ENCODE measurements at places on chromosomes 5 and 9.

DNA sequence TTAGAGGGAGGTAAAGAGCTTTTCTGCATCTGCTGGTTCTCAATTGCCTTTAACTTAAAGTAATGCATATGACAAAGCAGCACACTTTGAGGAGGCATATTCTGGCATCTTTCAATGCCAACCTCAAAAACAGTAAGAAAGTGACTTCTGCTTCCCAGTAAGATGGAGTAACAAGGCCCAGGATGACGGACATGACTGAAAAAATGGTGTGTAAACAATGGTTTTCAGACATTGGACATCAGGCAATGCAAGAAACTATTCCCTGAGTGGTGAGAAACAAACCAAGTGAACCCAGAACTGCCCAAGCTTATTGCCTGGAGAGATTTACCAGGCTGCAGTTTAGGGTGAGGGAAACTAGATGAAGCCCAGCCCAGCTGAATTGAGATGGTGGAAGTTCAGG is 39.8 kb upstream of the TTC39B start:
- DNase-seq: no peak

GRCh38 chr5:318341-318897 is 3.1 kb upstream of the AHRR start:
- peak; percentile 42 for DNase-seq

GRCh38 chr5:128318691-128319090 is 219.4 kb downstream of the FBN2 start:
- DNase-seq: no peak

DNA sequence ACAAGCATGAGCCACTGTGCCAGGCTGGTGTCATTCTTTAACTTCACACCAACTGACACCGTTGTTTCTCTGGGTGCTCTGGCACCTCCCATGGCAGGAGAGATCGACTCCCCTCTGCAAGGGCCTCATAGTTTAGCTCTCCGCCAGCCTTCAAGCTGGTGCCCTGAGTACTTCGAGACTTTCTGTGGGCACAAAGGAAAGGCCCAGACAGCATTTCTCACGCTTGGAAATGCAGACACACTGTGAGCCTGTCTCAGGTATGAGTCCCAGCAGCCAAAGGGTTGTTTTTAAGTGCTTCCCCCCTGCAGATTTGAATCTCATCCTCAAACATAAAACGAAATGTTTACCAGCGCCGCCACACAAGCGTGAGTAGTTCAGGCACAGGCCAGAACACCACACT is 11.1 kb upstream of the TCF7 start:
- no peak for DNase-seq

- no peak for DNase-seq
Observed at GRCh38 chr9:101912698-101913097, 174.3 kb upstream of the GRIN3A start.

GRCh38 chr5:158816011-158816696 is 283.6 kb downstream of the EBF1 start:
- no peak for DNase-seq

DNA sequence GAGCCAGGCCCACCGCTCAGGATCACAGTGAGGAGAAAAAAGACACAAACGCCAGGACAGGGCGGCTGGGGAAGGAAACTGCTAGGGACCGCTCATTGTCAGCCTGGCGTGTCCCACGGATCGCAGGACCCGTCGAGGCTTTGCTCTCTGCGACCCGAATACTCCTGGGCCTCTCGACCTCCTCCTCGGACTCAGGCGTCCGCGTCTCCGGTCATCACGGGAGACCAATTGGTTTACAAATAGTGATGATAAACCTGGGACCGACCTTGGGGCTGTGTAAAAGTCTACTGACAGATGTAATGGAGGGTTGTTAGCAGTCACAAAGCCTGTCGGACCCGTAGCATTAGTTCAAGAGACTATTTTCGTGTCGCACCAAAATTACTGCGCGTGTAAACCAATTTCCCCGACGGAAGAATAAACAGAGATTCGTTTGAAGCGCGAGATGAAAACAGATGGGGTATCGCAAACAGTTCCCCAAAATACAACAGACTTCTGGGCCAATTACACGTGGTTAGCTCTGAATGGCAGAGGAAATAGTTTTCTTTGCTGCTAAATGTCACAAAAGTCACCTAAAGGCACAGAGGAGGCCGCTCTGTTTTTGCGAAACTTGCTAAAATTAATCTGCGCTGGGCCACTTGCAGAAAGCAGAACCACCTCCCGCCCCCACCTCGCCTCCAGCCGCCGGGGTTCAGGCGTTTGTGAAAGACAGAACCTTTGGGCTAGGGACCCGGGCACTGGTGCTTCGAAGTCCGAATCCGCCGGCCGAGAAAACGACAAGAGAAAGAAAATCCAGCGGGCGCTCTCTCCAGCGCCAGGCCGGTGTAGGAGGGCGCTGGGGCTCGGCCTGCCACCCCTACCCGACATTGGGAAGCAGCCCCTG is 67.6 kb downstream of the FOXD1 start:
- no peak for DNase-seq

GRCh38 chr5:37615184-37615583 is 224.7 kb downstream of the GDNF start:
- DNase-seq: no peak

GRCh38 chr9:111731928-111732327 is 62.8 kb downstream of the SHOC1 start:
- DNase-seq: no peak

DNA sequence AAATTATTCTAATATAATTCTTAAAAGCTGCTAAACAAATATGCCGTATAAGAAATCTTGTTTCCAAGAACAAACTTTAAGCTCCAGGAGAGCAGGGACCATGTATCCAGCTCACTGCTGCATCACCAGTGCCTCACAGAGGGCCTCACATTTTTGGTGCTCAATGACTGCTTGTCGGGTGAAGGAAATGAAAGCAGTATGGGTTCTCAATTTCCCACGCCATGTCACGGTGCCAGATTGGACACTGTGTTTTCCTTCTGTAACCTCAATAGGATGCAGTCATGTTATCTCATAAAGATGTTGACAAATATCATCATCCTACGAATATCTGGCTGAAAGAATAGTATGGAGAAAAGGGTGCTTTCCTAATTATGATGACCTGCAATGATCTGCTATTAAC is 64.7 kb downstream of the POU5F2 start:
- no peak for DNase-seq

GRCh38 chr5:147310059-147310704 is 75.4 kb downstream of the STK32A start:
- DNase-seq: peak; percentile 19

- DNase-seq: no peak
Observed at GRCh38 chr9:104905931-104906330, 22.0 kb downstream of the ABCA1 start.

- peak; percentile 28 for DNase-seq
Observed at GRCh38 chr5:132134384-132134783, 60.8 kb downstream of the CSF2 start.
